Small intestine (tissue), 16 donors: ENCODE measurements at places on chromosomes 6 and 20. TPM values are rescaled to one million over a fixed set of nuclear protein-coding genes. Genes with fewer than 3 reads are reported as not detected.

RBBP9 gene
- polyA plus RNA-seq, result 7.2 TPM

DNA sequence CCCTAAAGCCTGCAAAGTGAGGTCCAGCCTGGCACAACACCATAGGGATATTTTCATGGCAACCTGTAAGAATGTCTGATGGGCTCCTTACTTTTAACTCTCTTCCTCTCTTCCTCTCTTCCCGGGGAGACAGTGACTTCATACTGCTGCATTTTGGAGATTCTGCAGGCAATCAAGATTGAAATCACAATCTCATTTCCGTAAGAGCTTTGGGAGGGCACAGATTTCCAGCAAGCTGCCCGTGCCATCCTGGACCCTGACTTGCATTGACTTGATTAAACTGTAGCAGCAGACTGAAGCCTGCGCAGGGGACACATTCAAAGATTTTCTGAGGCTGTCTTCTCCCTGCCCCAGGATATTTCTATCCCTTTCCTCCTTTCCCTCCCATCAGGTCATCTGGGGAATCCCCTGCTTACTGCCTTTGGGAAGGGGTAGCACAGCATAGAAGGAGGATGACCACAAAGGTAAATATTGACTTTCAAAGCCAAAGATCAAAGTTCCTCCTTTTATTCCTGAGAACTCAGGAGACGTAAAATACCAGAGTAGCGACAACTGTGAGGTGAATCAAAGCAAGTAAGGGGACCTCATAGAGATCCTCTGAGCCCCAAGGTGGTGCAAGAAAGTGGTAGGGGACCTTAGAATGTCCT, 504.0 kb upstream of the ARID1B start:
- H3K4me1 ChIP-seq, result no peaks in the 10 kb centered on the region
- no peak for DNase-seq
- no peaks in the 10 kb centered on the region for H3K36me3 ChIP-seq
- no peak overlapping the region for H3K4me3 ChIP-seq

GRCh38 chr6:8059129-8059528, 5.1 kb downstream of the BLOC1S5 start:
- no peak overlapping the region for H3K4me3 ChIP-seq
- no peak for DNase-seq
- no peaks in the 10 kb centered on the region for H3K36me3 ChIP-seq
- no peaks in the 10 kb centered on the region for H3K27me3 ChIP-seq

- no peak overlapping the region for H3K27ac ChIP-seq
- H3K4me1 ChIP-seq, result no peaks in the 10 kb centered on the region
- no peak overlapping the region for H3K4me3 ChIP-seq
- DNase-seq, result no peak
- H3K27me3 ChIP-seq, result no peaks in the 10 kb centered on the region
Measured at GRCh38 chr6:13641315-13641714, 26.2 kb downstream of the NOL7 start.

DNA sequence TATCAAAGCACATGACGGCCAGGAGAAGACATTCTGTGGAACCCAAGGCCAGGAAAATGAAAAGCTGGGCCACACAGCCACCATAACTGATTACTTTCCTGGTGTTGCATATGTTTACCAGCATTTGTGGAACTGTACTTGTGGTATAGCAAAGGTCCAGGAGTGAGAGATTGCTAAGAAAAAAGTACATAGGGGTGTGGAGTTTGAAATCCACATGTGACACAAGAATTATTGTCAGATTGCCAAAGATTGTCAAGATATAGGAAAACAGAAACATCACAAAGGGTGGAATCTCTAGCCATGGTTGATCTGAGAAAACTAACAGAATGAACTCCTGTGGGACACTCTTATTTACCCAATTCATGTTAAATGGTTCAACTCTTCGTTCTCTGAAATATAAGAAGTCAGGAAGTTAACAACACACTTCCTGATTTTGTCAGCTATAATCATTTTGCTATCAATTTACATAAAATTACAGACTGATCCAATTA, at the start of gene OR2B2:
OR2B2 (minus strand) TSS at position 441 of the 491 bp plus-strand sequence; CDS start at position 364, 77 bp downstream.
- DNase-seq, result no peak
- no peaks in the 10 kb centered on the region for H3K4me1 ChIP-seq
- no peaks in the 10 kb centered on the region for H3K36me3 ChIP-seq
- no peak within 1 kb of the TSS for H3K4me3 ChIP-seq
- H3K27me3 ChIP-seq, result no peaks in the 10 kb centered on the region
- H3K27ac ChIP-seq, result no peak within 1 kb of the TSS

GRCh38 chr6:112744827-112745226, 397.7 kb downstream of the RFPL4B start:
- no peak overlapping the region for H3K27ac ChIP-seq
- no peaks in the 10 kb centered on the region for H3K36me3 ChIP-seq
- DNase-seq, result no peak
